ENCODE measurements at places on chromosomes 3 and 15.

GRCh38 chr3:81728766-81729544 lies 32.5 kb downstream of the GBE1 start:
- no peak for DNase-seq

DNA sequence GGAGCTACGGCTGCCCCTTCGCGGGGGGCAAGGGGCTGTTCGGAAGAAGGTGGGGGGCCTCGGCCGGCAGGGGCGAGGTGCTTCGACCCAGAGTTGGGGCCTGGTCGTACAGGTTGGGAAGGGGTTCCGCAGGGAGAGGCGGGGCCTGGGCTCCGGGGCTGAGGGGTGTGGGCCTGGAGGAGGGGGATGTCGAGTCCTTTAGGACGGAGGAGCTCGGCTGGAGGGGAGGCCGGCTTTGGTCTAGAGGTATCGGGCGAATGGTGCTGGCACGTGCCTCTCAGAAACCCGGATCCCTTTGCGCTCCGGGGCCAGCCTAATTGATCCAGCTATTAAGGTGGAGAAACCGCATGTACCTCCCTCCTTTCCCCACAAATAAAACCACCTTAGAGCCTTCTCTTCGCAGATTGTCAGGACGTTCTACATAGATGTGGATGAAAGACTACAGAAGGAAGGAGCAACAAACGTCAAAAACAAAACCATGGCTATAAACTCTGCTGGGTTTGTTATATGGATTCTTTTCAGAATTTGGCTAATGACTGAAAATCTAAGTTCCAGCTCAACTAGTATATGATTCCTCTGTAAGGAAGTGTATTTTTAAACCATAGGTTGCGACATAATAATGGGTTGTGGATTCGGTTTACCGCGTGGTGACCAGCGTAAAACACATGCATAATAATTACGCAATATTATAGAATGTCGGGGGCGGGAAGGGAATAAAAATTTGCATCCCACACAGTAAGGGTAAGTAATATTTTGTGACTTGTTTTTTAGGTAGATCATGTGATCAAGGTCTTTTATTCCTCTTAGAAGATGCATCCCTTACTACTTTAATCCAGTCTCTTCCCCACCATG lies 644 bp upstream of the NGLY1 start:
- DNase-seq, result peak; percentile 58

DNA sequence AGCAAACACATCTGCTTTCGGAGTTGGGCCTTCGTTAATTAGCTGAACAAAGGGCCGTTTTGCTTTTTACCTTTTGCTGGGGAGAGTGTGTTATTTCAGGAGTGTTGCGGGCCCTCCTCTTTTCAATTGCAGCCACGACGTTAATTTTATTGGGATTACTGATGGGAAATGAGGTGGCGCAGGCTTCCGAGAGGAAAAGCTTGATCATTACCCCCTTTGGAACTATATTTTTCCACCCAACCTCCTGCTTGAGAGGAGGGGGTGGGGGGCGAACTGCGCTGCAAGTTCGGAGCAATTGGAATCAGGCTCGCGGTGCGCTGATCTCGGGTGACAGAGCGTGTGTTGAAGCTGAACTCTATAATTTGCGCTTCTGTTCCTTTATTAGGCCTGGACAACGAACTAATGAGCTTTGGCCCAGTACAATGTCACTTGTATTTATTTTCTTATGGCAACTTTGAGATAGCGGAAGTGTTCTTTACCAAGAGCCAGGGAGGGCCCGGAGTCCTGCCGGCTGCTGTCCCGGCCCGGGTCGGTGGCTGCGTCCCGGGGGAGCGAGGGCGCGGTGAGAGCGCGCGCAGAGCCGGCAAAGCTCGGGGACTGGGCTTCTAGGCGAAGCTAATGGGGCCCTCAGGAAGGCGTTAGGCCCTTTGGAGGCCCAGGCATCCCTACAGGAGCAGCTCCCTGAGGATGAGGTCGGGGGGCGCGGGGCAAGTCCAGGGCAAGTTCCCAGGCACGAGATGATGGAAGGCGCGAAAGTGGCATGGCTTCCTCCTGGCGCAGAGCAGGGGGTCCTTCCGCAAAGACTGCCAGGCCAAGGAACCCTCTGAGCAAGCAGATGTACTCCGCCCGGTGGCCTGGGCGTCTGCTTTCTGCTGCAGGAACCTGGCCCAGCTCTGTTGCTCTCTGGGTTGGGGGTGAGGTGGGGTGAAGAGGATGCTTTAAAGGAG lies 12.9 kb downstream of the NR2F2 start:
- DNase-seq, result no peak

DNA sequence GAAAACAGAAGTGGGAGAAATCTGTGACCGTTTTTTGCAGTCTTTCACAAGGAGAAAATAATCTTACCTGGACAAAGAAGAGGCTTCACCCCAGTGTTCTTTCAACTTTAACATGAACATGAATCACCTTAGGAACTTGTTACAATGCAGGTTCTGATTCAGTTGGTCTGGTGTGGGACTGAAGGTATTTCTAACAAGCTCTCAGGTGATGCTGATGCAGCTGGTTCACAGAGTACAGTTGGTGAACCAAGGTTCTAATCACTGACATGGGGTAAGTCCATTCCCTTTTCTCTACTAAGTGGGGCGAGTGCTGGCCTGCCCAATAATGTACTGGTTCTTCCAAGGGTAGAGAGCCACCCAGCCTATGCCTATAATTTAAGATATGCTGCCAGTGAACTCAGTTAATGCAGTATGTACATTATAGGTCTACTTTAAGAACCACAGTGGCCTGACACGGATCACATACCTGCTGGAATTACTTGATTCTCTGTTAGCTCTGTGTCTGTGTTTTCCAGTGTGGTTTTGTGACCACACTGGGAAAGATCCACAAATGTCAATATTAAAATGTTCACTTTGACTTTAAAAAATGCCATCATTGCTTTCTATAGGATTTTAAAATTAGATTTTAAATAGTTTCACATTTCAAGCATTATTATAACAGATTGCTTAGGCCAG lies 304.1 kb downstream of the ZNF621 start:
- no peak for DNase-seq

GRCh38 chr3:81540787-81541186 lies 220.7 kb downstream of the GBE1 start:
- DNase-seq, result no peak

- no peak for DNase-seq
Measured at GRCh38 chr3:11481556-11481955, 162.2 kb downstream of the VGLL4 start.

DNA sequence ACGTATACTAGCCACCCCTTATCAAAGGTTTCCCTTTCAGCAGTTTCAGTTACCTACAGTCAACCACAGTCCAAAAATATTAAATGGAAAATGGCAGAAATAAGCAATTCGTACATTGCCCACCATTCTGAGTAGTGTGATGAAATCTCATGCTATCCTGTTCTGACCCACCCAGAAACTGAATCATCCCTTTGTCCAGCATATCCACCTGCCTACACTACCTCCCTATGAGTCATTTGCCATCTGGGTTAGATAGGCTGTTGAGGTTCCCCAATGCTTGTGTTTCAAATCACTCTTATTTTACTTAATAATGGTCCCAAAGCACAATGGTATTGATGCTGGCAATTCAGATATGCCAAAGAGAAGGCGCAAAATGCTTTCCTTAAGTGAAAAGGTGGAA lies 15.3 kb upstream of the PHC3 start:
- DNase-seq, result no peak

DNA sequence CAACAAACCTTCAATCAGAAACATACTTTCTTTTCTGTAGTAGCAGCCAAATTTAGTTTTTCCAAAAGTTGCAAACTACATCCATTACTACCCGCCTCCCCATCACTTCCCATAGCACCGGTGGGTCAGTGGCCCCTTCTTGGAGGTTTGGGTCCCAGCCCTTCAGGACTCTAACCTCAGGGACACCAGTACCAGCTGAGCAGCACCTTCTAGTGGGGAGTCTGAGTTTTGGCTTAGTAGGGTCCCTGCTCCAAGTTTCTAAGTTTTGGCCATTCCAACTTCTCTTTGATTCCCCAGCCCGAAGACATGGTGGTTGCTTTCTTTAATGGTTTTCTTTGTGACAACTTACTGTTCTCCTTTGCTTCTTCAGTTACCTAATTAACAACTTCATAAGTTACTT lies 160.6 kb downstream of the ECT2 start:
- DNase-seq, result no peak

DNA sequence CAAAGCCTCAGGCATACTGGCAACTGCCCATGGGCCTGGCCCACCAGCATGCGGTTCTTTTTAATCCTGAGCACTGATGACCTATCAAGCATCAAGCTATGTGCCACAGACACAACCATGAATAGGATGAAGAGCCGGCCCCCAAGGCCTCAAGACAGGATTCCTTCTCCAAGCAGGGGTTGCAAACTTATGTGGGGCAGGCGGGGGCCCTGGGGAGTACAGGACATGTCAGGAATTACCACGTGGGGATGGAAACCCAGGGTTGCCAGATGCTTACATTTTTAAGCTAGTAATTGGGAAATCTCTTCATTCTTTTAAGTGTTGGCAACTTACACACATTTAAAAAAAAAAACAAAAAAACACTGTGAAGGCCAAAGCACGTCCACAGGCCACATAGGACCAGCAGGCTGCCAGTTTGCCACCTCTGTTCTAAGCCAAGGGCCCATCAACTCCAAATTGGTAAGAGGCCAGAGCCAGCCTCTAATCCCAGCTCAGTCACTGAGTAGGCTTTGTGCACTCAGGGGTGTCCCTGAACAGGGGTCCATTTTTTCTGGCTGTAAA lies 32.8 kb downstream of the BDH1 start:
- no peak for DNase-seq

- DNase-seq, result no peak
Measured at GRCh38 chr3:152557302-152557999, 277.5 kb upstream of the P2RY1 start.

DNA sequence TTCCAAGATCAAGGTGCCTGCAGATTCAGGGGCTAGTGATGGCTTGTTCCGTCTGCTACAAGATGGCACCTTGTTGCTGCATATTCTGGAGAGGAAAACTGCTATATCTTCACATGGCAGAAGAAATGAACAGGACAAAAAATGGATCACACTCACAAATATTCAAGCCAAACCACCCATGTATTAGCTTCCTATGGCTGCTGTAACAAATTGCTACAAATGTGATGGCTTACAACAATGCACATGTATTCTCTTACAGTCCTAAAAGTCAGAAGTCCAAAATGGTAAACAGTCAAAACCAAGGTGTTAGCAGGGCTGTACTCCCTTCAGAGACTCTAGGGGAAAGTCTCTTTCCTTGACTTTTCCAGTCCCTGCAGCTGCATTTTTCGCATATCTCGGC lies 55.8 kb downstream of the TRIM42 start:
- no peak for DNase-seq

GRCh38 chr3:195709676-195710085 lies 11.1 kb upstream of the MUC20 start:
- DNase-seq, result no peak

- DNase-seq, result no peak
Measured at GRCh38 chr15:37105889-37106288, 5.5 kb upstream of the MEIS2 start.

- DNase-seq, result no peak
Measured at GRCh38 chr15:76994001-76994400, 925 bp upstream of the PSTPIP1 start.

DNA sequence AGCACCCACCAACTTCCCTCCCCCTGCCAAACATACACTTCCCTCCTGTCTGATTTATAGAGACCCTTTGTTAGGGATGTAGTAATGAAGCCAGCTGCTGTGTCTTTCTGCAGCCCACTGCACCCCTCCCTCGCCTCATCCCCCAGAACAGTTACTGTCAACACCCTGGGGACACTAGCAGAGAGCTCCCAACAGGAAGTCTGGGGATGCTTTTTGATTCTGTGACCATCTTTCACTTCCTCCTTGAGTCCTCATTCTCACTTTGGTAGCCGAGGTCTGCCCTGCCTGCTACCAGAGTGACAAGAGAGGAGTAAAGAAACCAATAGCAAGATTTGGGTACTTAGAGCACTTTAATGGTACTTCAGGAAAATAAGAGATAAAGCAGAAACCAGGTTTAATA lies 201.6 kb downstream of the SATB1 start:
- no peak for DNase-seq

DNA sequence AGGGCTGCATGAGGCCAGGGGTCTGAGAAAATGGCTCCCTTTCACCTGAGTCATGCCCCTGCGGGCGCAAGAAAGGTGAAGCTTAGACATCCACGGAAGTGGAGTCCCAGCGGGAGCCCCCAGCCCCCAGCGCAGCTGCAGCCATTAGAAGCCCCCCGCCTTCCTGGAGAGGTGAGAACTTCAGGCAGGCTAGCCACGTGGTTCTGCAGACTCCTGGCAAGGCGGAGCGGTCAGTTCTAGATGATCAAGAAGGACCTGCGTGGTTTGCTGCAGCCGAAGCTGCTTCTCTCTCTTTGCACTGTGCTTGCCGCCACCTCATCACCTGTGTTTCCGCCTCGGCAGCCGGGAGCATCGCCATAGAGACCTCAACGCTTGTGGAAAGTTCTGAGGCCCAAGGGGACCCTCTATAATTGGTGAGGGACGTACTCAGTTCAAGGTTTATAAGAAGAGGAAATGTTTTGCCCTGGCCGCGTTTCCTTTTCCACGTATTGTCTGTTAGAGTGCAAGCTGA lies 15.8 kb upstream of the KCNMB3 start:
- no peak for DNase-seq

GRCh38 chr3:131007782-131008181 lies 18.8 kb downstream of the ASTE1 start:
- no peak for DNase-seq

DNA sequence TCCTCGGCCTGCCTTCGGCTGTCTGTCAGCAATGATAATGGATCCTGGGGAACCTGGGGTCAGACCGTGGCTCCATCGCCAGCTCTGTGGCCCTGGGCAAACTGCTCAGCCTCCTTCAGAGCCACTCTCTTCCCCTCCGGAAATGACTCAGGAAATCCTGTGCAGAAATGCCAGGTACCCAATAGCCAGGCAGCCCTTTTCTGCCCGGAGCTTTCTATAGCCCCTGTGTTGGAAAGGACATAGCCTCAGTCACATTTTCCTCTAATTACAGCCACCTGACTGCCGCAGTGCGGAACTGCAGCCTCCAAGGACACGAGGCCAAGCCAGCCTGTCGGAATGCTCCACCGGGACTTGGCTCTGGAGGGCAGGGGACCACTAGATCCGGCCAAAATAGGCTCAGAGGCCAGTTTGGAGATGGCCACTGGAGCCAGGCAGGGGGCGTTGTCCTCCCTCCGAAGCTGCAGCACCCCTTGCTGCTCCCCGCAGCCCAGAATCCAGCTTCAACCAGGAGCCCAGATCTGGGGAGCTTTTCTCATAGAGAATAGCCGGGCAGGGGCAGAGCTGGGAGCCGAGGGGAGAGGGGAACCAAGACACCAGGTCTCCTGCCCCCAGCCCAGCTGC lies 11.6 kb upstream of the ZXDC start:
- no peak for DNase-seq

- DNase-seq, result no peak
Measured at GRCh38 chr15:93028111-93028631, 60.8 kb downstream of the RGMA start.

GRCh38 chr3:11567516-11568467 lies 75.9 kb downstream of the VGLL4 start:
- DNase-seq, result no peak

GRCh38 chr3:37511463-37511920 lies 337.1 kb upstream of the LRRFIP2 start:
- DNase-seq, result no peak

DNA sequence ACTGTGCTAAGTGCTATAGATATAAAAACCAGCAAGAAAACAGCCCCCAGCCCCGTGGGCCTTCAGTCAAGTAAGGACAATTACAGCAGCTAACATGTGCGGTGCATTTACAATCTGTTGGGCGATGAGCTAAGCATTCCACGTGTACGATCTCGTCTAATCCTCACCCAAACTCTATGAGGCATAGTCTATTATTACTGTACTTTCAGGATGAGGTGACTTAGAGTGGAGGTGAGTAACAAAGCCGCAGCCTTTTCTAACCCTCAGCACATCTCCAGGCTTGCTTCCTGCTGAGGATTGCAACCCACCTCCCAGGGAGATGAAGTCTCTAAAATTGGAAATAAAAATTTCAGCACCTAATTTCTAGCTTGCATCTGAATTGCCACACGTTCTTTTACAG lies 53.2 kb upstream of the MCF2L2 start:
- DNase-seq, result no peak
